Upper lobe of left lung (tissue), 6 donors: ENCODE measurements at places on chromosomes 11 and 22.
A peak's percentile ranks its signal among the peaks of the same experiment; 100 is the strongest.

GRCh38 chr11:129950101-129951091 is 52.2 kb downstream of the PRDM10 start:
- peaks cover 2% of the 10 kb centered on the region for H3K4me1 ChIP-seq
- peak; percentile 62 for DNase-seq
- no peak overlapping the region for H3K4me3 ChIP-seq
- H3K36me3 ChIP-seq = no peaks in the 10 kb centered on the region

DNA sequence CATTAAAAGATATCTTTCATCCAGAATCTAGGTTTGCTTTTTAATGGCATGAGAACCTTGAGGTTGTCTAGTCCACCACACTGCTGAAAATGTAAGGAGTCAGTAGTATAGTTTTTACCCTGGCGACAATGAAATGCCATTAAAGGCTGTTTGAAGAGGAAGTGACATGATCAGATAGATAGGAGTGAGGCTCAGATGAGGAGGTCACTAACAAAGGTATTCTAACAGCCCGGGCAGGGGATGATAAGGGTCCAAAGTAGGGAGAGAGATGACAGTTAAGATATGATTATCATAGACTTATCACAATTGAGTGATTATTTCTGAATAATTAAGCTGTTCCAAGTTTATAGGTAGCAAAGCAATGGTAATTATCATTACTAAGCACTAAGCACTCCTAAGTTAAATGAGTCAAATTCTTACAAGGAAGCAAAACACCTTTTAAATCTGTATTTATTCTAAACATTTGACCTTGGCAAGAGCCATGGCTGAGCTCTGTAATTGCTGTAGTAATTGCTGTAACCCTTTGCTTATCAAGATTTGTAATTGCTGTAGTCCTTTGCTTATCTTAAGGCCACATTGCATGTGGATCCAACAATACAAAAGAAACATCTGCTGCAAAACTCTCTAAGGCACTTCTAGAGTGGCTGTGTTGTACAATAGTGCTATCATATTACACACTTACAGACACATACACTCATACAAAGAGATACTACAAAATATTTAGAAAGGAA is 92.6 kb downstream of the ENTHD1 start:
- no peaks in the 10 kb centered on the region for H3K36me3 ChIP-seq
- H3K4me1 ChIP-seq = no peaks in the 10 kb centered on the region
- DNase-seq = no peak
- no peak overlapping the region for H3K4me3 ChIP-seq

DNA sequence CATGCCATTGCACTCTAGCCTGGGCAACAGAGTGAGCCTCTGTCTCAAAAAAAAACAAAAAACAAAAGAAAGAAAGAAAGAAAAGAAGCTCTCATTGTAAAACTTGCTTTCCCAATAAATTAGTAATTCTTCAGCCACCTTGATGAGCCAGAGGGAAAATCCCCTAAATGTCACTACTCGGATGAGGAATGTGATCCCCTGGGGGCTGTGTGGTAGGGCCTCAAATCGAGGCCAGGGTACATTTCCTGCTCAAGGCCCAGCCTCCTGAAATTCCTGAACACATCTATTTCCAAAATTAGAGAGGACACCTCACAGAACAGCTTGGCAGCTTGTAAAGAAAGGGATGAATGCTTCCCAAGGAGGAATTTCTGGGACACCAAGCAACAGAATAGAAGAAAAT is 147.1 kb upstream of the SESN3 start:
- no peaks in the 10 kb centered on the region for H3K27me3 ChIP-seq
- no peak overlapping the region for H3K4me3 ChIP-seq
- no peaks in the 10 kb centered on the region for H3K4me1 ChIP-seq
- H3K27ac ChIP-seq = no peak overlapping the region
- no peaks in the 10 kb centered on the region for H3K36me3 ChIP-seq
- DNase-seq = no peak

GRCh38 chr11:29159552-29160465 is 857.0 kb downstream of the KCNA4 start:
- no peak overlapping the region for H3K27ac ChIP-seq
- no peaks in the 10 kb centered on the region for H3K27me3 ChIP-seq
- no peaks in the 10 kb centered on the region for H3K36me3 ChIP-seq

- DNase-seq = no peak
- H3K4me3 ChIP-seq = no peak overlapping the region
- peak overlapping the region; percentile 70 for H3K27ac ChIP-seq
Measured at GRCh38 chr11:36488096-36488495, 22.0 kb downstream of the TRAF6 start.

GRCh38 chr11:798093-798713 is at the start of gene SLC25A22:
SLC25A22 (minus strand) TSS chr11:798281; CDS start chr11:795006, 3,275 bp downstream.
- H3K4me3 ChIP-seq = peak within 1 kb of the TSS; percentile 84
- H3K27ac ChIP-seq = peak within 1 kb of the TSS; percentile 87
- peak; percentile 98 for DNase-seq
- peaks cover 34% of the 10 kb centered on the region for H3K36me3 ChIP-seq

DNA sequence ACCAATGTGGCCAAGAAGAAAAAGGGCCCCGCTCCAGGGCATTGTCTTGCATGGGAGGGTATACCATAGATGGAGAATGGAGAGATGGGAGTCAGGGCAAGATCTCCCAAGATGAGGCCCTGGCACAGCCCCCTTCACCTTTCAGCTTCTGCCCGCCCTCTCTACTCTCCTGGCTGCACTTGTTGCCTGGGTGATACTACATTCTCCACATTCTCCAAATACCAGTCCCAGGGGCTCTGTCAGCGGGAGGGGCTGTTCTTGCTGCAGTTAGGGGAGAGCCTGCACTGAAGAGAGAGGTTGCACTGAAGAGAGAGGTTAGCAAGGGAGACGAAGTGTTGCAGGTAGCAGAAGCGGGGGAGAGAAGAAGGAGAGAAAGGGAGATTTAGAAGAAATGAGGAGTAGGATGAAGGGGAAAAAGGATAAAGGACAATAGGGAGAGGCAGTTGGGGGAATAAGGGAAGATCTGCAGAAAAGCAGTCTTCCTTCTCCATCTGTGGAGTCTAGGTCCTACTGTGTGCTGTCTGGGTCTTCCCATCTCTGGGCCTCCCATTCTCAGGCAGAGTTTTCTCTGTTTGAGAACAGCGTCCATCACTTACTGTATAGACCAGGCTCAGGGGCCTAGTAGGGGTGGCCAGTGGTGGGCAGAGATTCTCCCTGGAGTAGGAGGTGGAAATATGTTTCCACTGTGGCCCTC is 8.0 kb downstream of the PHLDB1 start:
- H3K27ac ChIP-seq = peak overlapping the region; percentile 96
- no peaks in the 10 kb centered on the region for H3K27me3 ChIP-seq
- DNase-seq = no peak
- peaks cover 74% of the 10 kb centered on the region for H3K4me1 ChIP-seq

GRCh38 chr11:26947379-26947844 is 46.5 kb upstream of the FIBIN start:
- no peaks in the 10 kb centered on the region for H3K4me1 ChIP-seq
- H3K36me3 ChIP-seq = no peaks in the 10 kb centered on the region
- no peaks in the 10 kb centered on the region for H3K27me3 ChIP-seq
- peak; percentile 52 for DNase-seq
